ENCODE measurements at places on chromosomes 3 and 15.

DNA sequence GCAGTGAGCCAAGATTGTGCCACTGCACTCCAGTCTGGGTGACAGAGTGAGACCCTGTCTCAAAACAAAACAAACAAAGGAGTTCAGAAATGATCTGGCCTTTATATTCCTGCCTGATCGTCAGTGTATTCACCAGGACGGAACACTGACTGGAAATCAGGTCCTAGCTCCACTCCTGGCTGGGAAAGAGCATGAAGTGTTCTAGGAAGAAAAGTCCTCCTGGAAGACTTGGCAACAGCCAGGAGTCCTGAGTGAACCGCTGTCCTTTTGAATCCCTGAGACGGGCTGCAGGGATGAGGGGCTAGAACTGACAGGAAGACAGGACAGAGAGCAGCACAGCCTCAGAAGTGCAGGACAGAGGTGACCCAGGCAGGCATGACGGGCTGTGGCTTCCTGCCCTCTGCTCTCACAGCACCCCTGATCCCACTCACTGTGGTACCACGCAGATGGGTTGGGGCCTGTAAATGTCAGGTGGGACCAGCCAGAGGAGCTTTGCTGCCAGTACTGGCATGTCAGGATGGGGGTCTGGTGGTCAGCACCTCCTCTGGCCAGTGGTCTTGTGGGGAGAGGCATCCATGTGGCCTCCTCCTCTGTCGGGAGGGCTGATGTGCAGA is 23.5 kb downstream of the FAN1 start:
- DNase-seq, result no peak

DNA sequence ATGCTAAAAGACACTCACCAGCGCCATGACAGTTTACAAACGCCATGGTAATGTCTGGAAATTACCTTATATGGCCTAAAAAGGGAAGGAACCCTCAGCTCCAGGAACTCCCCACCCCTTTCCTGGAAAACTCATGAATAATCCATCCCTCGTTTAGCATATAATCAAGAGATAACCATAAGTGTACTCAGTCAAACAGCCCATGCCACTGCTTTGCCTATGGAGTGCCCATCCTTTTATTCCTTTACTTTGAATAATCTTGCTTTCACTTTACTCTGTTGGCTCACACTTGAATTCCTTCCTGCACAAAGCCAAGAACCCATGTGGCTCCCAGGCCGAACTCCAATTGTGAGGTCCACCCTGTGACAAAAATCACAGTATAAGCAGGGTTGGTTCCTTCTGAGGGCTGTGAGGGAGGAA is 19.1 kb upstream of the FSTL1 start:
- no peak for DNase-seq

DNA sequence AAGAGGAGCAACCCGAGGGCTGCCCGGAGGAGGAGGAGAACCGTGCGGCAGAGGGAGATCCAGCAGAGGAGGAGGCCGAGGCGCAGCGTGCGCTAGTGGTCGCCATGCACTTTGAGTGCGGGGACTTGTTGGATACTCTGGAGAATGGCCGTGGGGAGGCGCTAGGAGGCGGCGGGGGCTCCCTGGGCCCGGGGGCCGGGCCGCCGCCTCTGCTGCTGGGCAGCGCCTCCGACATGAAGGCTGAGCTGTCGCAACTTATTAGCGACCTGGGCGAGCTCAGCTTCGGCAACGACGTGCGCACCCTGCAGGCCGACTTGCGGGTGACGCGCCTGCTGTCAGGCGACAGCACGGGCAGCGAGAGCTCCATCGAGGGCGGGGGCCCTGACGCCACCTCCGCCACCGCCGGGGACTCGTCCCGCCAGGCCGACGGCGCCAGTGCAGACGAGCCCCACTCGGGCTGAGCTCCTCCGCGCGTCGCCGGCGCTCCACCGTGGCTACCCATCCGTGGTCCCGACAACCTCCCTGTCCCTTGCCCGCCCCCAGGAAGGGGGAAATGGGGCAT is 2.0 kb downstream of the FAM43A start:
- peak; percentile 72 for DNase-seq

DNA sequence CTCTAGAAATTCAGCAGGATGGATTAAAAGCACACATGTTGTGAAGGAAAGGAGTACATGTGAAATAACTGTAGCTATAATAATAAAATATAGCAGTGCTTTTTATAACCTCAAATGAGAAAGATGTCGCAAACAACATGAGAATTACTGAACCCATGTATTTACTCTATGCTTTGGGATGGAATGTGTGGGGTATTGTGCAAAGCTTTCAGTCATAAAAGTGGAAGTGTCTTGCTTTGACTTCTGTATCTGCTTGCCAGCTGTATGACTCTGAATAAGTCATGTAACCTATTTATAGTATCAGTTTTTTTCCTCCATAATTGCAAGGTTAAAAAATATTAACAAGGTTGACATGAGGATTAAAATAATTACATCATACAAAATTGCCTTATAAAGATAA is 519.3 kb upstream of the CADM2 start:
- DNase-seq, result no peak

GRCh38 chr3:116445990-116446389 is 703 bp upstream of the LSAMP start:
- no peak for DNase-seq

DNA sequence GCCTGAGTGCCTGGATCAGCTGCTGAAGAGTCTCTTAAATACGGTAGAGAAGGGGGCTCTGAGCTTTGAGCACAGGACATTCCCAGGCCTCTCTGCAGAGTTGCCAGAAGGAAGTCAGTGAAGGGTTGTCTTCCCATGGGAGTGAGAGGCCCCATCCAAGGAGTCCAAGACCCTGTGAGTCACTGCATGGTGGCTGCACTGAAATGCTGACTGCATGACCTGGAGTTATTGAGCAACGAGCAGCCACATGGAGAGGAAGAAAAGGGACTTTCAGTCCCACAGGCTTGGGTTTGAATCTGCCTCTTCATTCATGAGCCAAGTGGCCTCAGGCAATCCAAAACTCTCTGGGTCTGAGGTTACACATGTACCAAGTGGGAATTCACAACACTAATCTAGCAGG is 69.6 kb upstream of the RASGRF1 start:
- DNase-seq, result no peak

- no peak for DNase-seq
Observed at GRCh38 chr3:38957296-38957695, 94.4 kb downstream of the SCN11A start.

GRCh38 chr3:98560911-98561310 is 29.1 kb downstream of the GPR15 start:
- no peak for DNase-seq

- no peak for DNase-seq
Observed at GRCh38 chr15:66833803-66834202, 131.8 kb downstream of the SMAD6 start.

GRCh38 chr3:195133462-195133861 is 137.5 kb downstream of the XXYLT1 start:
- no peak for DNase-seq

DNA sequence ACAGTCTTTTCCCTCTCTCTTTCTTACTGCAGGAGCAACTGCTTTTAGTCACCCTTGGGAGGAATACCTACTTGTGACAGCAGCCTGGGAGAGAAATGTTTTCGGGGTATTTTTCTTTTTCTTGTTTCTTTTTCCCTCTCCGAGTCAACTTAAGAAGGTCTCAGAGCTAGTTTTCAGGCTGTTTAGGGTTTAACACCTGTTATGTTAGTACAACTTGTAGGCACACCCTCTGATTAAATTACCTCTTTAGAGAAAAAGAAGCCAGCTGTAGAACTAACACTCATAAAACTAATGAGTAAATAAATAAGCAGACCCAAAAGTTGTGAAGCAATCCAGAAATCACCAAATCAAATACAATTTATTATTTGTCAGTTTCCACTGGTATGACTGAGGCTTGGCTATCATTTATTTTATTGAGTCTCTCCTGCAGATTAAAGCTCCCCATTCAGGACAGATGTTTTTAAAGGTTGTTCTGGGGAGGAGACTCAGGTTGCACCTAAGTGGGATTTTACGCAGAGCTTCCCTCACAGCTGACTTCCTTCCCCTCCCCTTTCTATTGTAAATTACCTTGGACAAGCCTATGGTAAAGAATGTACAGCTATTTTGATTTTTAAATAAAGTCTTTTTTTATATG is 112.5 kb downstream of the FOXB1 start:
- no peak for DNase-seq

- no peak for DNase-seq
Observed at GRCh38 chr3:71949442-71949841, 164.5 kb upstream of the PROK2 start.

- DNase-seq, result no peak
Observed at GRCh38 chr15:74200871-74201419, 1.6 kb downstream of the STRA6 start.

DNA sequence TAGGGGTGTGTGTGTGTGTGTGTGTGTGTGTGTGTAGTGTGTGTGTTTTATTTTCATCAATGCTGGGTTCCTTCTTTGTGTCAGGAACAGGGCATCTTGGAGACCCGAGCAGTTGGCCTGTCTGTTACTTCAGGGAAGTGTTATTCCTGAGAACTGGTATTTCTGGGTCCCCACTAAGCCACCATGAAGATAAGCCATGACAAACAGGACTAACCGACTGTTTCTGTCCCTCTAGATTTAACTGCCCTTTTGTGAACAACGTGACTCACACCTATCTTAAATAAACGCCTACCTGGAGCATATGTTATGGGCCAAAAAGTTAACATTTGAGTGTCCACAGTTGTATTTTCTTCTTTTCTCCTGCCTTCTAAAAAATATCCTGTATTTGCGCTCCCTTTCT is 19.5 kb downstream of the SIDT1 start:
- no peak for DNase-seq

- no peak for DNase-seq
Observed at GRCh38 chr3:52620580-52620979, 65.1 kb downstream of the PBRM1 start.

DNA sequence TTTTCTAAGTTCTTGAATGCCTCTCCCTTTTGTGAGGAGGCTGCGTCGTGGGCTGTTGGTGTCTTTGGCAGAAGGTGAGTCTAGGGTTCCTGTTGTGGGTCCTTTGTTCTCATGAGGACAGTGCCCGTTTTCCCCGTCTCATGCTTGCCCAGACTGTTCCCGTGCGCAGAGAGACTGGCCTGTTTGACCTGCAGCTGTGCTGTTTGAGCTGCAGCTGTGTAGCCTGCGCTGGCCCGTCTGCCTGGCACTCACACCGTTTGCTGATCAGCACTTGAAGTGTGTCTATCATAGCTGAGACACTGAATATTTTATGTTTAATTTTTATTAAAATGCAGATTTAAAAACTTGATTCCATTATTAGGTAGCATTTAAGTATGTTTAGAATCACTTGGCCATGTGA is 9.9 kb downstream of the GOLGA6L2 start:
- no peak for DNase-seq

DNA sequence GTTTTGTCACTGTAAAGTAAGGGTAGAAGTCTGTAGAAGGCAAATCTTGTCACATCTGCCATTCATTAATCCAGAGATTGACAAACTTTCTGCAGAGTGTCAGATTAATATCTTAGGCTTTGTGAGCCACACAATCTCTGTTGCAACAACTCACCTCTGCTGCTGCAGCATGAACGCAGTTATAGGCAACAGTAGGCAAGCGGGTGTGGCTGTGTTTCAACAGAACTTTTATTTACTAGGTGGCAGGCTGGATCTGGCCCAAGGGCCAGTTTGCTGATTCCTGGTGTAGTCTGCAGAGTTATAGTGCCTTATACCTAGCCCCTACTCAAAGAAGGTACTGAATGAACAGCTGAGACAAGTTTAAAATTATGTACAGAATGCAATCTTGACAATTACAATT is 396.7 kb downstream of the FOXP1 start:
- no peak for DNase-seq

GRCh38 chr15:39593656-39594445 is 13.0 kb downstream of the THBS1 start:
- no peak for DNase-seq

GRCh38 chr3:127787071-127787490 is 35.2 kb downstream of the MGLL start:
- DNase-seq, result no peak

DNA sequence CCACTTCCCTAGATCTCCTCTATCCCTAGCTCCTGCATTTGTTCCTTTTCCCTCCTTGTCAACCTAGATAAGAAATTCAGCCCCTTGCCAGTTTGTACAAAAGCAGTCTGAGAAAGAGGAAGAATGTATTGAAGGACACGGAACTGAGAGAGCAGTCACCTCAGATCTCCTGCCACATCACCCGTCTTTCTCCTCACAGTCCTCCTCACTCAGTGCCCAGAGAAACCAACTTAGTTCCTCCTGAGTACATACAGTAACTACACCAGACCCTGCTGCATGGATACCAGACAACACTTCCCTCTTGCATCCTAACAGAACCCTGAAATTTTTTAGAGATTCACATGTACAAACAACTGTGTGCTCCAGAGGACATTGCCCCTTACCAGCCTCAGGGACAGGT is 563.6 kb upstream of the ADAMTS9 start:
- no peak for DNase-seq

- DNase-seq, result no peak
Observed at GRCh38 chr15:45105586-45105985, 8.4 kb downstream of the DUOX2 start.

All from activated gamma-delta T cell treated with Interleukin-2 at 50 U/mL for 16 hours (primary cell).